ENCODE measurements at places on chromosomes 4 and X.

DNA sequence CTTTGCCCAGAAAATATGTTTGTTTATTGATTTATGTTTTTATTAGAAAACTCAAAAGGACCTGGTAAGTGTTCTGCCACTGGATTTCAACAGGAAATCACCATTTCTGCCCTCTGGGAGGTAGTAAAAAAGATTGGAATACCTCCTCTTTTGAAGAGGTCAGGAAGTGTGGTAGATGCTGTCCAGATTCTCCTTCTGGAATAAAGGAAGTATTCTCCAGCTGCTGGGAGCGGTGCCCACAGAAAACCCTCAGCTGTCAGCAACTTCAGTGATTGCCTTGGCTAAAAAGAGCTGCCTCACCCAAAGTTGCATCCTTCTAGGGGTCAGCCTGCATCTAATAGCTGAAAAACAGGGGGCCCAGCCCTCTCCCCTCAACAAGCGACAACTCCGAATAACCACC, 13.8 kb upstream of the ZNF674 start:
- DNase-seq, result no peak

GRCh38 chr4:5366421-5366820, 315.1 kb downstream of the STK32B start:
- DNase-seq, result no peak

DNA sequence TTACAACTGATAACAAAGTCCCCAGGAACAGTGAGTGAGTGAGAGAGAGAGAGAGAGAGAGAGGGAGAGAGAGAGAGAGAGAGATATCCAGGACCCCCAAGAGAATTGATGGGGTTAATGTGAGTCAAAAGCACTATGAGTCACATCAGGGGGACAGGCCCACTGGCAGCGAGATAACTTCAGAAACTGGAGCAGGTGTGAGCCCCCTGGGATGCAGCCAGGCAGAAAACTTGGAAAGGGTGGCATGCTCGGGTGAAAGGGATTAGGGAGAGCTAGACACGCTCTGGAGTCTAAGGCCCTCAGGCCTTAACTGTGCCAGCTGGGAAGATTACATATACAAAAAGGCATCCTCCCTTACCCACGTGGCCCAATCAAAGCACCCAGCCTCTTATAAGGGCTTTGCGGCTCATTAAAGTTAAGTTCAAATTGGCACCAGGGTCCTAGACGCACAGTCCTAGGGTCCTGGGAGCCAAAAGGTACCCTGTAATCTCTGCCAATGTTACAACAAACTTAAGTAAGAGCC, 841 bp downstream of the ACOT9 start:
- no peak for DNase-seq

DNA sequence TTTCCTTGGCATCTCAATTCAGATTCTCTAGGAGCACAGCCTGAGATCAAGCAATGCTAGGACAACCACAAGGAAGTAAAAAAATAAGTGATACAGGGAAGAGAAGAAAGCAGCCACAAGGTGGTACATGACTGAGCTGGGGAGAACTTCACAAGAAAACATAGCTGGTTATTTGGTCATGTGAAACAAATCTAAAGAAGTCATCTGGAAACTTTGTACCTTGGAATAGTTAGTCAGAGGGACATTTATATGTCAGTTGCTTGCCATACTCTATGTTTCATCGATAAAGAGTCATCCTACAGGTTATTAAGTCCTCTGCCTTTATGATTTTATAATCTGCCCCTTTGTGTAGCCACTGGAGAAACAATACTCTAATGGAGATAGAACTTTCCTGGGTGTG, 575.1 kb downstream of the IL15 start:
- DNase-seq, result no peak

- peak; percentile 62 for DNase-seq
These were observed 7.2 kb upstream of the MAGIX start for GRCh38 chrX:49155243-49155899.

GRCh38 chrX:66622209-66622608, 16.7 kb downstream of the EDA2R start:
- no peak for DNase-seq

- no peak for DNase-seq
These were observed 195.3 kb downstream of the KCNIP4 start for GRCh38 chr4:21753084-21753760.

DNA sequence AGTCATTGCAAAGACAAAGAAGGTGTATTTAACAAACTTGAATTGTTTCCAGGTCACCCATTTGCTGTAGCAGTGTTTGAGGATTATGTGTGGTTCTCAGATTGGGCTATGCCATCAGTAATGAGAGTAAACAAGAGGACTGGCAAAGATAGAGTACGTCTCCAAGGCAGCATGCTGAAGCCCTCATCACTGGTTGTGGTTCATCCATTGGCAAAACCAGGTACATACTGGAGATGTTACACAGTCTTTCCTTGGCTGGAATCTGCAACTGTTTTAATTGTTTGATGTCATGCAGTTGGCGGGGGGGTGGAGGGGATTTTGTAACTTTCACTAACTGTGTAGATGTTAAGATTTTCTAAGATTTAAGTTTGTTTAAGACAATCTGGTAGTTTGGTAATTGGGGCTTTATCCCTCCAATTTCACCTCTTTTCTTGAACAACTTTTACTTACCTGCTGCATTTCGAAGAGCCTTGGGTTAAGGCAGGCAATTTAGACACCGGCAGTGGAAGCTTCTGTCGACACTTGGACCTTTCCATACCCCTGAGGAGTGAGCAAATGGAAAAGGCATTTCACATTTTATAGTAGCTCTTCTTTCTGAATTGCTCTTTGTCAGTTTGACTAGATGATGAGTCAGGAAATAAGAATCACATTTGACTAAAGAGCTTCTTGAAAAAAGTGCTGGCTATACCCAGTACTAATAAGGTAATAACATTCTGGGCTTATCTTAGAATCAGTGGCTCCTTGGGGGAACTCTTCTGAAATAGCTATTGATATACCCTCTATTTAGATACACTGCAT, 67.4 kb downstream of the EGF start:
- DNase-seq, result no peak

- DNase-seq, result peak; percentile 37
These were observed 822.1 kb upstream of the GALNTL6 start for GRCh38 chr4:170990989-170991589.

DNA sequence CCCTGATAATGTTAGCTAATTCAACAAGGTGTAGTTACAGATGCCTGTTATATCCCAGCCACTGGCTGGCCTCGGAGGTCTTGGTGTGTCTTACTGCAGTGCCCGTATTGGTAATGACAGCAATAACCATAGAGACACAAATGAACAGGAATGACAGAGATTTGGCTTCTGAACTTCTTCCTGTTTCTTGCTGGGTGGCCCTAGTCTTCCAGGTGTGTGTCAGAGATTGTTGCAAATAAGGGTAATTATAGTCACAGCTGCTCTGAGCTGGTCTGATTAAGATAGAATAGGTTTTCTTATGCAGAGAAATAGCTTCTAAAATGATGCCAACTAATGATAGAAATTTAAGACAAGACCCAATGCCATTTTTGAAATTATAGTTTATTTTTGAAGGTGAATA, 64.1 kb upstream of the MAD2L1 start:
- no peak for DNase-seq

DNA sequence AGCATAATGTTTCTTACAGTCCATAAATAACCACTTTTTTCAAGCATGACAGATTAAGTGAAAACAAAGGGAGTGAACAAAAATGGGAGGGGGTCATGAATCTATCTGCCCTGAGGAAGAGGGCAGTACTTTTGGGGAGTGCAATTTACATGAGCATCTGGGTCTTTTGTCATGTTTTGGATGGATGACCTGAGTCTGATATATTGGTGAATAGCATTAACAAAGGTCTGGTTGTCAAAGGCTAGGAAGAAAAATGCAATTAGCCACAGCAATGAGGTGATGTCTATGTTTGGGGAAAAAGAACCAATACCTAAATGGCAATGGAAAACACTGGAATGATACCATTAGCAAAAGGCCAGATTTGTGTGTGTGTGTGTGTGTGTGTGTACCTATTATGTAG, 15.1 kb upstream of the MAD2L1 start:
- DNase-seq, result no peak

- no peak for DNase-seq
These were observed 20.4 kb upstream of the GPM6B start for GRCh38 chrX:13837290-13837745.

DNA sequence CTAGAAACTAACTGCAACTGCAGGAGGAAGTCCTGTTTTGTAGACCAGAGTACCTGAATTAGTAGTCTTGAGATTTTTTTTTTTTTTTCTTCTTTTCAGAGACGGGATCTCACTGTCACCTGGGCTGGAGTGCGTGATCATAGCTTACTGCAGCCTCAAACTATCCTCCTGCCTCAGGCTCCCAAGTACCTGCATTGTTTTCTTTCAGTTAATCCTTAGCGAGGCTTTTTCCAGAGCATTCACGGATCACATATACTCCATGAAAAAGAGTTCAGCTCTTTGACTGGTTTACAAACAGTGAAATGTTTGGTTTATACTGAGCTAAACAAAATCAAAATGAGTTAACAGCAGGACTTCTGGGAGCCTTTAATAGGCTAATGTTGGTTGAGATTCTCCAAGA, 45.8 kb downstream of the KLHL15 start:
- DNase-seq, result no peak

DNA sequence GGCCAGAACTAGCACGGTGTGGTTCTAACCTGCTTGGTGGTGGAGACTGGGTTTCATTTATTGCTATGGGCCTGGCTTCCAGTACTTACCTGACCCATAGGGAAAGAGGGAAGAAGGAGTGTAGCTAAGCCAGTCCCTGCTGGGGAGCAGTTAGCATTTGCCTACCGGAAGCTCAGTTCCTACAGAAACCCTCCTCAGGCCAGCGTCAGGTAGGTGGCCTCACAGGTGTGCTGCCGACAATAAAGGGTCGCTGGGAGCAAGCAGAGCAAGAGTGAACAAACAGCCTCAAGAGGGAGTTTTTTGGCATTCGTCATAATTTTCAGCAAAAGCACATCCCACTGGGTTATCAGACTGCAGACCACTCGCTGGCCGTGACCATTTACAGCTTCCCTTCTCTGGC, 740.6 kb upstream of the TENM3 start:
- DNase-seq, result no peak

GRCh38 chr4:70687392-70687791, 940 bp upstream of the UTP3 start:
- no peak for DNase-seq

GRCh38 chr4:175961604-175962003, 104.0 kb upstream of the WDR17 start:
- no peak for DNase-seq

- peak; percentile 22 for DNase-seq
These were observed 126.8 kb downstream of the NFKB1 start for GRCh38 chr4:102627831-102628523.

- DNase-seq, result peak; percentile 68
These were observed 66.4 kb downstream of the JADE3 start for GRCh38 chrX:46978341-46979291.

- no peak for DNase-seq
These were observed 106.6 kb upstream of the NAP1L5 start for GRCh38 chr4:88804234-88804633.

All from HCT116 (cell line).